Fibroblast of skin of abdomen (primary cell): ENCODE measurements at places on chromosomes 1 and 21.

DNA sequence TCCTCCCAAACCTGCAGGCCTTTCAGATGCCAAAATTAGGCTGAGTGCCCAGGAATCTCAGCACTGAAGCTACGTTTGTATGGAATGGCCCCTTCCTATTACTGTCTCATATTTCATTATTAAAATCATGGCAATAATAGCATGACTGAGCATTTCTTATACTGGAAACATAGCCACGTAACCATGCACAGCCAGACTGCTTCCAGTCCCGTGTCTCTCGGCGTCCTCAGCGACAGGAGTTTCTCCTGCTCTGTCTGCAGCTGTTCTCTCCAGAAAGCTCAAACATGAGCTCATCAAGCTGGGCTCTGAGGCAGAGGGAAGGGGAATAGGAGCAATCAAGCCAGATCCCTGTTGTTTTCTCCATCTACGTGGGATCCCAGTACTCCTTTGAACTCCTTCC, 104.0 kb downstream of the CDC7 start:
- DNase-seq: peak; percentile 67

GRCh38 chr1:57966751-57967406, 543.0 kb upstream of the DAB1 start:
- DNase-seq: peak; percentile 21

DNA sequence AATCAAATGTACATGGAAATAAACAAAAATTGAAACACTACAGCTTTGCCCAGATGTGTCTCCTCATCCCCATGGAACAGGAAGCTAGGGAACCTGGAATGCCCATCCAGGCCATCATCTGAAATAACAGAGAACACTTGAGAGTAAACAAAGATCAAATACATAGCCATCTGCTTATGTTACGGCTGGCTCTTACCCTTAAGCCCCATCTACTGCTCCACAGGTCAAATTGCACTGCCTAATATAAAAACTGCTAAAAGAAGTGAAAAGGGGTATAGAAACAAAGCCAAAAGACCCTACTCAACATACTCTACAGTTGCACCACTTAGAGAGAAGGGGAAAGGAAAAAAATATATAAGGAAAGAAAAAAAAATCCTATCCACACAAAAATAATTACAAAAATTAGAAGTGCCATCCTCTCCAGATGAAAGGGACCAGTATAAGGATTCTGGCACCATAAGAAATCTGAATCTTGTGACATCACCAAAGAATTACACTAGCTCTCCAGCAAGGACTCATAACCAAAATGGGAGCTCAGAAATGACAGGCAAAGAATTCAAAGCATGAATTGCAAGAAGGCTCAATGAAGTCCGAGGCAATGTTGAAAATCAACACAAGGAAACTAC, 26.9 kb downstream of the OR6Y1 start:
- no peak for DNase-seq

- DNase-seq: no peak
Observed at GRCh38 chr1:228291906-228292608, 84.2 kb downstream of the OBSCN start.

- DNase-seq: peak; percentile 50
Observed at GRCh38 chr1:79792219-79792930, 785.8 kb upstream of the ADGRL4 start.

DNA sequence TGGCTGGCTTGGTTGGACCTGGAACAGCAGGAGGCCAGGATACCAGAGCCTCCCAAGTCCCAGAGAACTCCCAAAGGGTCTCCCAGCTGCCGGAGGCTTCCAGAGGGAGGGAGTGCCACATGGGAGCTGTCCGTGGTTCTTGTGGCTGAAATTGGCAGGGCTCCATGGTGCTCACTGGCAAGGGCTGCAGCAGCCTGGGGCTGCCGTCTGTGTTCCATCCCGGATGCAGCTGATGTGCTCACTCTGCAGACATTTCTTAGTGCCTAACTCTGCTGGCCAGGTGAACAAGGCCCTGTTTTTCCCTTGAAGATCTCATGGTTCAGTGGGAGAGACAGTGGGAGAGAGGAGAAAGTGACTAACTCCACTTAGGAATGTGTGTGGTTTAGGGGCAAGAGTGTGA, 261.1 kb downstream of the CAMTA1 start:
- DNase-seq: peak; percentile 79

GRCh38 chr1:196115646-196116045, 492.6 kb downstream of the KCNT2 start:
- peak; percentile 77 for DNase-seq

DNA sequence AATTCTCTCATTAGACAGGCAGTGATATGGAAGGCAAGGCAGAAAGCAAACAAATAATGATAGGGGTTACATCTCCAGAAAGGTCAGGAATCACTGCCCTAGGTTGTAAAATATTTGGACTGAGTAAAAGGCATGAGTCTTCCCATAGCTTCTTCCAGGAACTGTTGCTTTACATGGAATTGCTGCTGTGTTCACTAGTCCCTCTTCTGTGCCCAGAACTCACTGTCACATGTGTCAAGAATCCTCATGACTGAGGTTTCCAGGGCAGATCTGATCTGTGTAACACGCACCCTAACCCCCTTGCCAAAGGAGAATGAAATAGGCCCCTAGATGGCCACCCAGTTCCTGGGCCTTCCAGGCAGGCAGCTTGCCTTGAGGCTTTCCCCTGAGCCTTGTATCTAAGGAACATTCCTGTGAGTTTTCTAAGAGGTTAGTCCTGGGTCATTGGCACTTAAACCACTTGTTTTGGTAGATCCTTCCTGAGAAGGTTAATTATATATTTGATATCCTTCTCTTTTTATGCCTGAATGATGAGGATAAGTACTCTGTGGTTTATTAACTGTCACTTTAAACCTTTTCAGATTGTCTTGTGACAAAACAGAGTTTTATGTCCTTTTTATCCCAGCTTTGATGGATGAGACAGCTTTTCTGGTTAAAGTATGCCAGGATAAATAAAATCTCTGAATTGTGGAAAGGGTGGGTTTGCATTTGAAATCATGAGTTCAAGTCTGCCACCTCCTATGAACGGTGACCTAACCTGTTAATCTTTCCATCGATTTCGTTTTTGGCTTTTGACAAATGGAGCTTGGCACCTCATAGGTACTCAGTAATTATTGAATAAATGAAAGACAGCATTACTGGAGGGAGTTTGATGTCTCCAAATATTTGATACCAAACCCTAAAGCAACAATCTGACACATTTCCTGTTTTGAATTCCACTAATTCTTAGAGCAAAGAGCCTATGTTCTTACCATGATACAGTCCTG, 163.3 kb downstream of the DHRS3 start:
- DNase-seq: peak; percentile 64

- DNase-seq: peak; percentile 37
Observed at GRCh38 chr1:189429610-189430009, 1048.1 kb downstream of the BRINP3 start.

- no peak for DNase-seq
Observed at GRCh38 chr1:107858323-107858722, 106.7 kb downstream of the VAV3 start.

DNA sequence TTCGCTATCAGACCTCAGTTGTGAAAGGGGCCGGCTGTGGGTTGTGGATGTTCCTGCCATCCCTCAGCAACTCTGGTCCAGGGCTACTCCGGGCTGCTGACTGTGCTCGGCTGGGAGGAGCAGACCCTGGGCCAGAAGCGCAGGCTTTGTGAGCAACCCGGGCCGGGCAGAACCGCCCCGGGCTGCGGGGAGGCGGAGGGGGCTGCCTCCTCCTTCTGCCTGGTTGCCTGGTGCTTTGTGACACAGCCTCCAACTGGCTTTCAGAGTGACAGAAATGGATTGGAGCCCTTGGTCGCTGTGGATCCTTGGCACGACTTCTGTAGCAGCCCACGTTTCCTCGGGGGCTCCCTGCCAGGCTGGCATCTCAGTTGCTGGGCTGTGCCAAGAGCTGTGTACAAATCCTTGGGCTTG, 10.0 kb downstream of the DRAXIN start:
- no peak for DNase-seq

DNA sequence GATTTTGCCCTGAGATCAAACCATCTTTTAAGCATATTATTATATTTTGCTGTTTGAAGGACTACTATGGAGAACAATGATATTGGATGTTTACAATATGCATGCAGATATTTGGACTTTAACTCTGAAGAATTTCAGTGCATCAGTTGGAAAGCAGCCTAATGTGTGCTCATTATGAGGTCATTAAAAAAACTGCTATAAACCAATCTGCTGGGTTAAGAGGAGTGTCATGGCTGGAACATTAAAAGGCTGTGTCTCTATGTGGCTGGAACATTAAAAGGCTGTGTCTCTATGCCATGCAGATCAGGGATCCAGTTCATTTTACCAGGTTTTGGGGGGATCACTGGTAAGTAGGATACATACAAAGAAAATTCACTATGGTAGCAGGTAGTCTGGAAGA, 77.6 kb downstream of the SPATA46 start:
- DNase-seq: no peak

GRCh38 chr1:9807541-9807940, 16.2 kb downstream of the CLSTN1 start:
- DNase-seq: no peak

DNA sequence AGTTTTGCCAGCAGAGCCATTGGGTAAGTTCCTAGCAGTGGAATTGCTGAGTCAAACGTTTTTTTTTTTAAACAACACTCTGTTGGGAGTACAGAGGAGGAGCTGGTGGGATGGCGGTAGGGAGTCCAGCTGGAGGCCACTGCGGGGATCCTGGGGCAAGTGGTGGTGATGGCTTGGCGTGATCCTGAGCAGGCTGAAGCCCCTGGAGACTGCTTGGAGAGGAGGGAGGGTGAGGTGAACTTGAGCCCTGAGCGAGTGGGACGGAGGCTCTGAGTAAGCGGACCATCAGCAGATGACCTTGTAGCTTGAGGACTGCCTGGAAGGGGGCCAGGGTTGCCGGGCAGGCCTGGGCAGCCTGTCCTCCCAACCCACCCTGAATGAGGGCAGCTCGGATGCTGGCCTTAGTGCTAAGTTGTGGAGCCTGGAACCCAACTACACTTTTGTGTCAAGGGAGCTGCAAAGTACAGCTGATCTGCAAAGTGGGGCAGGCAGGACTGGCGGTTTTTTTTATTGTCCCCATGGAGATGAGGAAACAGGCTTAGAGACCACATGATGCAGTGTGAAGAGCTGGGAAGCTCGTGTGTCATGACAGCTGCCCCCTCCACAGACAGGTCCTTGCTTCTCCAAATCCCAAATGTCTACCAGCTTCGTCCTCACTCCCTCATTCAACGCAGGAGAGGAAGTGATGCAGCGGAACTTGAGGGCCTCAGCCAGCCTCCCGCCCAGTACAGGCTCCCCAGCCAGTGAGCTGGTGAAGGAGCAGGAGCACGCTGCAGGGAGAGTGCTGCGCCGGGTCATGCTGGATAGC, 20.2 kb downstream of the MRPL37 start:
- peak; percentile 31 for DNase-seq

DNA sequence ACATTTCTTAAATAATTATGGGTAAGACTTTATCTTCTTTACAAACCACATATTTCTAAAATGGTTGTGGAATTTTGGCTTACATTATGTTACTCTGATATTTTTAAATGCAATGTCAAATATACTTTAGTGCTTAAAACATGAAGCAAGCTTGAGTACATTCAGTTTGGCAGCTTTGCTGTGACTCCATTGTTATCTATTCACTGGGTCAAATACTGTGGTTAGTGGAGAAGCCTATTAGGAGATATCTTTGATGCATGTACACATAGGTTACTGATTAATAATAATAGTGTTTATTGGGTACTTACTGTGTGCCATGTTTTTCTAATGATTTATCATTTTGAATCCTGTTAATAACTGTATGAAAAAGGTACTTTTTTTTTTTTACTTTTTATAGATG, 520.4 kb upstream of the B3GALT2 start:
- DNase-seq: no peak

GRCh38 chr21:34298534-34299167, 65.2 kb upstream of the KCNE2 start:
- DNase-seq: no peak

DNA sequence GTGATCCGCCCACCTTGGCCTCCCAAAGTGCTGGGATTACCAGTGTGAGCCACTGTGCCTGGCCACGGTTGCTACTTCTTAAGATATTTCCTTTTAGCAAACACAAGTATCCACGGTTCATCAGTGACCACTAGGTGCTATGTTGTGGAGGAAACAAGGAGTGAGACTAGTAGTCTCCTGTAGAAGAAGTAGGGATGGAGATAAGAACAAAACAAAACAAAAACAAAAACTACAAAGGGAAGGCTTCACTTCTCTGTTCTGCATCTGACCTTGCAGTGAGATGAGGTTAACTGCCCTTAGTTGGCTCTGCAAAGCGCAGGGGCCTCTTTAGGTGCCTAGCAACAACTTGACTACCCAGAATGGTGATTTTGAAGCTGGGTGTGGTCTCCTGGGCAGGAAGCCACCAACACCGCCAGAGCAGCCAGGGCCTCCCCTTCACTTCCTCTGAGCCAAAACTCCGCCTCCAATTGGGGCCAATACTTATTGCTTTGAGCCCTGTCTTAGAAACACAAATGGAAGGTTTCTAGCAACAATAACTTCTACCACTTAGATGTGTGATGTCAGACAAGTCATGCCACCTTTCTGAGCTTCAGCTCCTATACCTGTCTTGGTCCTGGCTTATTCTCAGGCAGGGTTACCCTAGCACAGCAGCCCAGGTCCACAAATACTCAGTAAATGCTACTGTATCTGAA, 12.8 kb upstream of the CDC42 start:
- no peak for DNase-seq

DNA sequence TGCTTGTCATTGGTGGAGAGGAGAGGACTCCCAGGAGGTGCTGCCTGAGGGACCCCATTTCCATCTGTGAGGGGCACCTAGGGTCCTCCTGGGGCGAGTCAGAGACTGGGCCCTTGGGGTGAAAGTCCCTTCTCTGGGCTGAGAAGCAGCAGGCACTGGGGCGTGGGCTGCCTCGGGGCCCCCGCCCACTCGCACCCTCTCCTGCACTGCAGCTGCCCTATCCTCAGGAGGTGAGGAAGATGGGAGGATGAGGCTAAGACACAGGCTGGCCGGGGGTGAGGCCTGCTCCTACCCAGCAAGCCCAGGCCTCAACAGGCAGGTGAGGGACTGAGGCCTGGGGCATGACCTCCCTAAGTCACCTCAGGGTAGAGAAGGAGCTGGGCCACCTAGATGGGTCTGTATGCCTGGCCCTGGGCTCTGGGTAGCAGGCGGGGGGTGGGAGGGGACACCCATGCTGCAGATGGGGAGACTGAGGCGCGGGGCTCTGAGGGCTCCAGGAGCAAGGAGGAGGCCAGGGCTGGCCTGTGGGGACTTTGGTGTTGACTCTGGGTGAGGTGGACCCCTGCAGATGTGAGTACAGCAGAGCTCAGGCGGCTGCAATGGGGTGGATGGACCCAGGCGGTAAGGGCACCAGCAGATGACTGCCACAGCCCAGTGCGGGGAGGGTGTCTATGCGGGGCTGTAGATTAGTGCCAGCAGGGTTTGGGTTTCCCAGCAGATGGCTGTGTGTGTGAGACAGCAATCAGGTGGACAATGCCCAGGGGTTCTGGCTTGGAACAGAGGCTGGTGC, 10.4 kb upstream of the ZNF669 start:
- no peak for DNase-seq
